A172 (cell line): ENCODE measurements at places on chromosomes 16 and 17. TPM values are rescaled to one million over a fixed set of nuclear protein-coding genes. Genes with fewer than 3 reads are reported as not detected.

- DNase-seq = no peak
Measured at GRCh38 chr17:77726549-77727006, 231.9 kb upstream of the TNRC6C start.

DNA sequence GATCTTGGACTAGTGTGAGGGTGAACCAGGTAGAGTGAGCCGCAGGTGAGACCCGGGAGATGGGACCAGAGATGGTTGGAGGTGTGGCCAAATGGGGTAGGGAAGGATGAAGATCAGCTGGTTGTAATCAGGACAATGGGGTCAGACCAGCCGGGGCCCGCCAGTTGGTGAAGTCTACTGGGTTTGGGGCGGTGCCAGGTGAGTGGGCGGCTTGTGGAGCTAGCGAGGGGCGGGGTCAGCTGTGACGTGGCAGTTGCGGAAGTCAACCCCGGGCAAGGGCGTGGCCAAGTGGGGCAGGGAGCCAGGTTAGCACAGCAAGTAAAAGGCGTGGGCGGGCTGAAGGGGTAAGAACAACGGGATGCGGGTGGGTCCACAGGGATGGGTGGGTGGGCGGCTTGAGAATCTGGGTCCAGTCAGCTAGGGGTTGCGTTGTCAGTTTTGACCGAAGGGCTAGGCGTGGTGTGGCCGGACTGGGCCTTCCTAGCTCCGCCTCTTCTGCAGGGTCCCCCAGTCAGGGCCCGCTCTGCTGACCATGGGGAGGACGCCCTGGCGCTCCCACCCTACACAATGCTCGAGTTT is 25.5 kb upstream of the ALKBH5 start:
- DNase-seq = peak; percentile 20

DNA sequence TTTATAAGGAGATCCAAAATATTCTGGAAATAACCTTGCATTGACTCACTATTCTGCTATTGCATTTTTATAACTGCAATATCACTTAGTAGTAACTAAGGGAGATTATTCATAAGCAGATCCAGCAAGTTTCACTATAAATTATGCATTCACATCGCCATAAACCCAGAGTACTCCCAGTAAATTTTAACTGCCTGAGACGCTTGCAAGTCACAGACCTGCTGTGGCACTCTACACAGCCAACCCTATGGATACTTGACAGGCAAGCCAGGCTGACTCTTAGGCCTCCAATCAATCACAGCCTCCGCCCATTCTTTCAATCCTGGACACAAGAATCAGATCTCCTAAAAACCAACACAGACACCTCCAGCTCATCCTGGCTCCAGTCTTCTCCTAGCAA is 28.2 kb downstream of the USP31 start:
- no peak for DNase-seq

DNA sequence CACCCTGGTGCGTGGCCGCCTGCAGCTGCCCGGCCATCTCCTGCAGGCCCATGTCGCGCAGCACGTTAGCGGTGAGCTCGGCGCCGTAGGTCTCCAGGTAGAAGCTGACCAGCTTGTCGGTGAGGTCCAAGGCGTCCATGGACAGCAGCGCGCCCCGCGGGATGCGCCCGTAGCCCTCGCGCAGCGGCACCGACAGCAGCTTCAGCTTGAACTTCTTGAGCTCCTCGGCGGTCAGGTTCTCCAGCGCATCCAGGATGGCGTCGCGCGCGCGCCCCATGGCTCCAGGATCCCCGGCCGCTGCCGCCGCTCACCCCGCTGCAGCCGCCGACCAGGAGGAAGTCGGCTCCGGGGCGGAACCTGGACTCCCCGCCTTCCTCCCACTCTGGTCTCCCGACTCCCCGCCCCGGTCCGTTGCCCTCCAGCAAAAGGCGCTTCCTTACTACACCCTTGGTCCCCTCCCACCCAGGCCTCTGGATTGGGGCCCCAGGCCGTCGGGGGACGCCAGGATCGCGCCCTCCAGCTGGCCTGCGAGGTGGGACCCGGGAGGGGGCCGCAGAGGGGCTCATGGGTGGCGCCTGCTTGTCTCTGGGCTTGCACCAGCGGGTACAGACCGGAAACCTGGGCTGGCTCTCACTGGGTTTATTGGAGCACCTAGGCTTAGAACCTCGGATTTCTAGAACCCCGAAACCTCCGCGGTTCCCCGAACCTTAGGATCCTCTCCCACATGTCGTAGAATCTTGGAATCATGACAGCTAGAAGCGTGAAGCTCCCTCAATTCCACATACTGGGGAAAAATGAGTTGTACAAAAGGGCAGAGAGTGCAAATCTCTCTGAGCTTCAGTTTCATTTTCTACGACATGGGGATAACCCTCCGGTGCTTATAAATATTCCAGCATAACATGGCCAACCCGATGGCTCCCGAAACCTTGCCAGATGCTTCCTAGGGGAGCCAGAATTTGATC is at the start of gene PYCARD:
TSS of gene PYCARD (minus strand) at position 347 of the 962 bp plus-strand sequence. CDS start at position 277, 70 bp downstream.
- no peak for DNase-seq

ATP1B2 gene
- not detected in 2 replicates for total RNA-seq

RSKR gene
- 6.5 and 8.4 TPM in 2 replicates for total RNA-seq

TNP2 gene
- total RNA-seq = not detected in 2 replicates

CDH13 gene
- total RNA-seq = 99.0 and 158 TPM in 2 replicates

MYL11 gene
- not detected in 2 replicates for total RNA-seq
